ENCODE measurements at places on chromosomes 6 and 20. TPM values are rescaled to one million over a fixed set of nuclear protein-coding genes. Genes with fewer than 3 reads are reported as not detected.

The TCP11 gene
- not detected for total RNA-seq

The SAMD10 gene
- 1.1 TPM for total RNA-seq

The SOX18 gene
- 40.8 TPM for total RNA-seq

The TP53INP2 gene
- total RNA-seq = 34.0 TPM

The RNGTT gene
- 13.2 TPM for total RNA-seq

The HINT3 gene
- 22.5 TPM for total RNA-seq

The MAP7 gene
- total RNA-seq = 3.1 TPM

The ERVFRD-1 gene
- total RNA-seq = 0.14 TPM

The TRIM40 gene
- total RNA-seq = not detected

The LHFPL5 gene
- not detected for total RNA-seq

DNA sequence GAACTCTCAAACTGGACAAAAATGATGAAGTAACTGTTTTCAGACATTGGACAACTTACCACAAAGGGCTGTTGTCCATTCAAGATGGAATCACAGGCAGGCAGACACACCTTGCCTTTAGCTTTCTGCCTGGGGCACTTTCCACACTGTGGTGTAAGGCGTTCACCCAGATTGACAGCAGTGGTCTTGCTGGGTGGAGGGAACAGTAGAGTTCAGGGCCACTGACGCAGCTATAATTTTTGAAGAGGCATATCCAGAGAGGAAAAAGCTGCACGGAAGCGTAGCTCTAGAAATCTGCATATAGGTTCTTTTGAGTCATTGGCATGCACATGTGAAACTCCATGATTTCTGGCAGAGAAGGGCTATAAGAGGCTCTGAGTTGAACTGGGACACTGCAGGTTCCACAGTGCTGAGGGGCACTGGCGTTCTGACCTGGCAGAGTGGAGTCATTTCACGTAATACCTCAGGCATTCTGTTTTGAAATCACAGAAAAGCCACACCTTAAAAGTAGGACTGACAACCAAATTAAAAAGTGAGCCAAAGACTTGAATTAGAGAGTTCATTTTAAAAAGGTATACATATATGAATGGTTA is 105.0 kb upstream of the EDN1 start:
- no peak for DNase-seq

- DNase-seq = no peak
These were observed 116.8 kb upstream of the BACH2 start for GRCh38 chr6:90413396-90413795.

DNA sequence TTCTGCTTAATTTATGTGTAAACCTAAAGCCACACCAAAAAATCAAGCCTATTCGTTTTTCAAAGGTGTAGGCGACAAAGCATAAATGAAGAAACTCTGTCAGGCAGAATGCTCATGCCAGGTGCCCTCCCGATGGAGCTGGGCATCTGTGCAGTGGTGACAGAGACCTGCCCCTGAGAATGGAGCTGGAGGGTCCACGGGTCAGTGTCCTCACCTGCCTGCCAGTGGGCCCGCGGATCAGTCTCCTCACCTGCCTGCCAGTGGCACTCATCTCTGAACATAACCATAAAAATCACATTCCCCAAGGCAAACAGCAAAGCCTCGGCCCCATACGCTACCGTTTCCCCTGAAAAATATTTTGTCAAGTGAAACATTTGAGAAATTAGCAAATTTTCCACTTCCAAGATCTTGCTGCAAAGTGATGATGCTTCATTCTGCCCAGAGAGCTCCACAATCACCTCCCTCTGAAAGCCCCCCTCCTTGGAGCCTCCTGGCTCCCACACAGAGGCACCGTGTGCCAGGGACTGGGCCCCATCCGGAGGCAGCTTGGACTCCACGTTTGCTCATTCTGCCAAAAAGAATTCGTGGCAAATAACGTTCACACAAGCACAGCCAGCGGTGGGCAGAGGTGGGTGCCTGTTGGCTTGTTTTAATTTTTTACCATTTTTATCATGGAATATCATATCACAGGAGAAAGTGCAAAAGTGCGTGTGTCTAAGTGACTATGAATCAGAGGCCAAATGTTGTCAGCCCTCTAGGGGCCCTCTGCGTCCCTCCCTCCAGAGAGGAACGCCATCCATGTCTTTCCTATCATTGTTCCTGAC is 88.8 kb downstream of the YTHDF1 start:
- peak; percentile 68 for DNase-seq

DNA sequence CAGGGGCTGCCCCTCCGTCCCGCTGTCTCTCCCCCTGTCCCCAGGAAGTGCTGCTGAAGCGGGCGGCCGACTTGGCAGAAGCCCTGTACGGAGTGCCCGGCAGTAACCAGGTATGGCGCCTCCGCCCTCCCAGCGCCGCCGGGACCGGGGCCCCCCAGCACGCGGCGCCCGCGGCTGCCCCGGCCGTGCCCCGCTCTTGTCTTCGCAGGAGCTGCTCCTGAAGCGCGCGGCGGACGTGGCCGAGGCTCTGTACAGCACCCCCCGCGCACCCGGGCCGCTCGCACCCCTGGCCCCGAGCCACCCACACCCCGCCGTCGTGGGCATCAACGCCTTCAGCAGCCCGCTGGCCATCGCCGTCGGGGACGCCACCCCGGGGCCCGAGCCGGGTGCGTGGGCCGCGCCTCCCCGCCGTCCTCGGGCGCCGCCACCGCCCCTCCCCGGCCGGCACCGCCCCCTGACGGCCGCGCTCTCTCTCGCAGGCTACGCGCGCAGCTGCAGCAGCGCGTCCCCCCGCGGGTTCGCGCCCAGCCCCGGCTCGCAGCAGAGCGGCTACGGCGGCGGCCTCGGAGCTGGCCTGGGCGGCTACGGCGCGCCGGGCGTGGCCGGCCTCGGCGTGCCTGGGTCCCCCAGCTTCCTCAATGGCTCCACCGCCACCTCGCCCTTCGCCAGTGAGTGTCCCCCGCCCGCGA is 48.4 kb downstream of the CPXM1 start:
- no peak for DNase-seq

DNA sequence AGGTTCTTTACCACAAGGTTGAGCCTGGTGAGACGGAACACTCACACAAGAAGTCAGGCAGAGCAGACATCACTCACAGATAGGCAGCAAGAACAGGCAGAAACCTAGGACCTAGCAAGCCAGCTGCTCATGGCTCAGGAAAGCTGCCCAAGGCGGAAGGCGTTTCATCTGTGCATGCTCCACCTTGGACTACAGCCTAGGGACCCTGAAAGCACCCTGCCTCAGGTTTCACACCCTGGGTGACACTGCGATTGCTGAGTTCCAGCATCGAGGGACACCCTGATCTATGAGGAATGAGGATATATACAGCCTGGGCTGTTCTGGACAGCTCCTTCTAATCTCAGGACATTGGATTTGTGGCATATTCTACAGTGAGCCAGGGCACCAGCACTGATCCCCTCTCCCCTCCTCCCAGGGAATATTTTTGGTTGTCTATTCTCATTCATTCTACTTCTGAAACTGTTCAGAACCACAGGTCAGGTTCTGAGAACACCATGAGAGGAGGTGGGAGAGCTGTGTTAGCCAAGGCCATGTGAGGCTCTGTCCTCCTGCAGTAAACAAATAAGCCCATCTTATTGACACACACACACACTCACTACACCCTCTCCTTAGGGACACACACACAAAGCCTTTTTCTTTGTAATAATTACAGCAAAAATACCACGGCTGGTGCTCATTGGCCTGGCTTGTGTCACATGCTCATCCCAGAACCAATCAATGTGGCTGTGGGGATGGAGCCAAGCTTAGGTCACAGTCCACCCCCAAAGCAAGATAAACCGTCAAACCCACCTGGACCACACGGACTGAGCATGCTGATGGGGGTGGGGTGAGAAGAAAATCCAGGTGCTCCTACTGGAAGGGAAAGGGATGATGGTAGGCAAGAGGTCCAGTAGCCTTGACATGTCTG is 26.3 kb upstream of the PMEPA1 start:
- DNase-seq = no peak

- DNase-seq = no peak
These were observed 105.5 kb downstream of the HUS1B start for GRCh38 chr6:551405-551804.

- no peak for DNase-seq
These were observed 7.4 kb upstream of the CD24 start for GRCh38 chr6:106981926-106982325.

DNA sequence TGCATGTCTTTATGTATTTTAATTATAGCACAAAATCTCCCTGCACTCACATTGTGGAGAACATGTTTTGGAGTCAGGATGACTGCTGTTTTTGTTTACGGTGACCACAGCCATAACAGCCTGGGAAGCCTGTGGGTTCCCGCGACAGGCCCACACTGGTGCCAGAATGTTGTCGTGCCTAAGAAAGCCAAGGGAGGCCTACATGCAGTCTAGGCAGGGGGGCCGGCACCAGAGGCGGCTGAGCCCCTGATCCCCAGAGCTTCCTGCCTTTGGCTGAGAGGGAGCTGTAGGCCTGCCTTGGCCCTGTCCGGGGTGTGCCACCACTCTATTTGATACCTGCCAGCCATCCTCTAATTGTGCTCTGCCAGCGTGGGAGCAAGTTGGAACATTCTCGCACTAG is 46.7 kb downstream of the TBC1D7 start:
- no peak for DNase-seq

DNA sequence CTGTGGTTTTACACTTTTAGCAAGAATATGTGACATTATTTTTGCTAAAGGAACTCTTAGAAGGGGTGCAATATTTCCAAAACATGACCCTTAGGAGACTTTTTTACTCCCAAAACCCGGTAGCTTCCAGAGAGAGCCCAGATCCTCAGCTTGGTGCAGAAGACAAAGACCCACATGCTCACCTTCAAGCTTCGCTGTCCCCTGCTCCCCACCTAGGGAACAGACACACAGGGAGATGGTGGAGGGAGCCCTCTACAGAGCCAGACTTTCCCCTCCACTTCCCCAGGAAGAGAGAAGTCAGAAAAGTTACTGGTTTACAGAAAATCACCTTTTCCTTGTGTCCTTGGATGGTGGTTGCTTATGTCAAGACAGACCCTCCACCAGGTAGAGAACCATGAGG is 5.0 kb downstream of the CST4 start:
- DNase-seq = no peak

- no peak for DNase-seq
These were observed 1.4 kb upstream of the LEMD2 start for GRCh38 chr6:33790379-33790778.

- no peak for DNase-seq
These were observed 838.2 kb downstream of the MAFB start for GRCh38 chr20:39850821-39851330.

DNA sequence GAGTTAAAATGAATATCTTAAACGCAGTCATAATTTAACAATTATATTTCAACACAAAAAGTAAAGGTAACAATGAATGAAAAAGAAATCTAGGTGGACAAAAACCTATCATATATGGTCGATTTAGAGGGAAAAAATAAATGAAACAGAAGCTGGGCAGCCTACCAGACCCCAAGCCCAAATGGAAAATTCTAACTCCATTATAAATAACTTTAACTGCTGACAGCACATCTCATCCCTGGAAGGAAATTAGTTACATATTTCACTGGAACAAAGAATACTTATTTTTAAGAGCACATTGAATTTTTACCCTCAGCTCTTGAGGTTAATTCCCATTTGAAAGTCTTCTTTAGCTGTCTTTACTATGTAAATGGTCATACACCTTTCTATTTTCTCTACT is 39.1 kb downstream of the COL12A1 start:
- no peak for DNase-seq

DNA sequence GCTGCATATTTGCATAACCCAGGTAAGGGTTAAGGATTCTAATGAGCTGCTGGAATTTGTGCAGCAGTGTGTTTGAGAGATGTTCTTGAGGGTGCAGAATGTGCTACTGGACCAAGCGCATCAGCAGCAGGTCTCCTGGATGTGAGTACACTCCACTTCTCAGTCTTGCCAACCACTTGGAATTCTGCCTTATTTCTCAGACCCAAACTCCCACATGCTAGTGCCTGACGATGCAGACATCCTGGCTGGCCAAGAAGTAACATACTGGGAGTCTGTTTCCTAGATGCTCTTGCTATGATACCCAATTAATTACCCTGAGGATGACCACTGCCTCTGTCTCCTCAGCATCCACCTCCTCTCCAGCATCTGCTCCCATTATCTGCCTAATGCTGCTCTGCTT is 186.6 kb downstream of the MOXD1 start:
- DNase-seq = peak; percentile 41

- no peak for DNase-seq
These were observed 204.4 kb downstream of the SYNE1 start for GRCh38 chr6:152432758-152433157.

GRCh38 chr6:143941852-143942627 is 66.0 kb downstream of the PLAGL1 start:
- DNase-seq = no peak

- no peak for DNase-seq
These were observed 244.7 kb downstream of the TFAP2C start for GRCh38 chr20:56873836-56874235.

DNA sequence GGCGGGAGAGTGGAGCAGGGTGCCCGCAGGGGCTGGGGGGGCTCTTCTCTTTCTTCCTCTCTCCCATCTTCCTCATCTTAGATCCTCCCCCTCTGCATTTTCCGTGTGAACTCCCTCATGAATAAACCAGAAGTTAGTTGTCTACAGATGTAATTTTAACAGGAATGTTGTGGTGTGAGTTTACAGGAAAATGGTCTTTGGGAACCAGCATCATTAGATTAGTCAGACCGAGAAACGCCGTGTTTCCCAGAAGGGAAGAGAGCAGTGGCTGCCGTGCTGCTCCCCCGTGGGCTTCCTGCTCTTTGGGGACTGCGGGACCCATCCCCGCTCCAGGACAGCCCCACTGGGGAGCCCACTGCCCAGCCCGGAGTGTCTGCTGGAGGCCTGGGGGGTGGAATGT is 3.4 kb downstream of the MYT1 start:
- no peak for DNase-seq

GRCh38 chr6:30007132-30007764 is 53.8 kb upstream of the POLR1H start:
- DNase-seq = no peak

DNA sequence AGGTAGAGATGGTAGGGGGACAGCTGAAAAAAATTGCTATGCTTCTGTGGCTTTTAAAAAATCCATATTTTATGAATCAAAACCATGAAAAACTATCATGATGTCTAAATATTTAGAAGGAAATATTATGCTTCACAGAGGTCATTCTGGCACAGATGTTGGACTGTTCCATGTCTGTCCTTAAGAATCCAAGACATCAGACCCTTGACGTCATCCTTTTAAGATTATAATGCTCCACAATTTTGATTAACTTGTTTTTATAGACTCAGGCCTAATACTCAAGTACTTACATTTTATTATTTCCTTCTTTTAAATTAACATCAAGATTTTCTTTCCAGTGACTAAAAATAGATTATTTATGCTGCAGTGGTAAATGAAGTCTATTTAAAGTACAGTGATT is 29.7 kb downstream of the FILIP1 start:
- no peak for DNase-seq

DNA sequence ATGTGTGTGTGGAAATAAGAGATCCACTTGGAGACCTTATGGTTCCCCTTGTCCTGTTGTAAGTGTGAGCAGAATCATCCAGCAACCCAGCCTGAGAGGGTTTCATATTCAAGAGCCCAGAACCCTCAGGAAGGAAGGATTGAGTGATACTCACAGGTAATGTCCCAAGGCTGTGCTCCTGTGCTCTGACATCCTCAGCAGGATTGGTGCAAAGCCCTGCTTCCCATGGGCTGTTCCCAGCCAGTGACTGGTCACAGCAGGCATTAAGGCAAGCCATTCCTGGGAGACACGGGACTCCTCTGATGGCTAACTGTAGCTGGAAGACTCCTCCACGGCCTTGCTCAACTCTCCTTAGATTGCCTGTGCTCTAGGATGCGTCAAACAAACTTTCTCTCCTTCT is 33.8 kb upstream of the HLA-G start:
- DNase-seq = no peak

GRCh38 chr6:45548657-45549515 is 171.2 kb upstream of the SUPT3H start:
- DNase-seq = no peak

GRCh38 chr6:105805501-105806023 is 280.6 kb upstream of the PRDM1 start:
- no peak for DNase-seq

Data from posterior vena cava (tissue), 2 donors.